Thymus (tissue), 14 donors: ENCODE measurements at places on chromosomes 1 and 21.
A peak's percentile ranks its signal among the peaks of the same experiment; 100 is the strongest.

DNA sequence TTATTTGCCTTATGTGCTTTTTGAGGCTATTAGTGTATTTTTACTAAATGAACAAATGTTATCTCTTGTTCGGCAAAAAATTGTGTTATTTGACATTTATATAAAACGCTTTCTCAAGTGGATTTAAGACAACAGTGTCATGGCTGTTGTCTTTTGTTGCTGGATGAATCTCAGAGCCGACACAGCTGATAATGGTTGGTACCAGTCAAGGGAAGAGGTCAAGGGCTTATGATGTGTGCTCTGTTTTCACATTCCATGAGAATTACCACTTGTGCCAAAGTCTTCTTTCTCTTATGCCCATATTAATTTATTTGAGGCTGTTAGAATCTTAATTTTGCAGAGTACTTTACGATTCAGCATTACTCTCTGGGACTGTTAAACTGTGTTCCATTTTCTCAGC lies 17.9 kb upstream of the CD101 start:
- DNase-seq, result no peak

DNA sequence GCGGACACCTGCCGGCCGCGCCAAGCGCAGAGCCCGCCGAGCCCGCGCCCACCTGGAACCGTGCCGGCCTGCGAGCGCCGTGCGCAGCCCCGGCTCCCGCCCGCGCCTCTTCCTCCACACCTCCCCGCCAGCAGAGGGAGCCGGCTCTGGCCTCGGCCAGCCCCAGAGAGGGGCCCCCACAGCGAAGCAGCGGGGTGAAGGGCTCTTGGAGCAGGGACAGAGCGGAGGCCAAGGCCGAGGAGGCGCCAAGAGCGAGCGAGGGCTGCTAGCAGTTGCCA lies 50.1 kb upstream of the KRTAP19-8 start:
- no peak for DNase-seq

DNA sequence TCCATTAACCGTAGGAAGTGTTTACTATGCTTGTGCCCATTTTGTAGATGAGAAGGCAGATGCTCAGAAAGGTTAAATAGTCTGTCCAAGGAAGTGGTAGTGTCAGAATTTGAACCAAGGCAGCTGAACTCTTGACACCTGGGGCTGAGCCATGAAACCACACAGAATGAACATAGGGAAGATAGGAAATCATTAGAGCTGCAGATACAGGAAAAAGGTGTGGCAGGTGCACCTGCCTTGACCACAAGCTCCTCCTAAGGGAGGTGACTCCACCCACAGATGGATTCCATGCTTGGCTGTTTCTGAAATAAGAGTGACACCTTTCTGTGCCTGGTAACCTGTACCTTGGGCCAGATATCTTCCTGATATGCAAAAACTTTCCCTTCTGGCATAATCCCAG lies 69.9 kb upstream of the IGSF21 start:
- DNase-seq, result no peak

DNA sequence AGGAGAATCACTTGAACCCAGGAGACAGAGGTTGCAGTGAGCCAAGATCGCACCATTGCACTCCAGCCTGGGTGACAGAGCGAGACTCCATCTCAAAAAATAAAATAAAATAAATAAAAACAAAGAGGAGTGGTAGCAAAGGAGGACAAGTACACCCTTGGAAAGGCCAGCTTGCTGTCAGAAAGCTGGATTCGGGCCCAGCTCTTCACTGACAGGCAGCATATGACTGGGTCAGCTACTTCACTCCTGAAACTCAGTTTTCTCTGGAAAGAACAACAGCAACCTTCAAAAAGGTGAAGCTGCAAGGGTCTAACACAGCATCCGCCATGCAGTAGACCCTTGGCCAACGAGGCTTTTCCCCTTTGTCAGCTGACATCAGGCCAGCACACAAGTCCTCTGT lies 156.0 kb upstream of the TIAM1 start:
- DNase-seq, result no peak

- DNase-seq, result no peak
Measured at GRCh38 chr1:184118046-184118445, 66.5 kb downstream of the TSEN15 start.

DNA sequence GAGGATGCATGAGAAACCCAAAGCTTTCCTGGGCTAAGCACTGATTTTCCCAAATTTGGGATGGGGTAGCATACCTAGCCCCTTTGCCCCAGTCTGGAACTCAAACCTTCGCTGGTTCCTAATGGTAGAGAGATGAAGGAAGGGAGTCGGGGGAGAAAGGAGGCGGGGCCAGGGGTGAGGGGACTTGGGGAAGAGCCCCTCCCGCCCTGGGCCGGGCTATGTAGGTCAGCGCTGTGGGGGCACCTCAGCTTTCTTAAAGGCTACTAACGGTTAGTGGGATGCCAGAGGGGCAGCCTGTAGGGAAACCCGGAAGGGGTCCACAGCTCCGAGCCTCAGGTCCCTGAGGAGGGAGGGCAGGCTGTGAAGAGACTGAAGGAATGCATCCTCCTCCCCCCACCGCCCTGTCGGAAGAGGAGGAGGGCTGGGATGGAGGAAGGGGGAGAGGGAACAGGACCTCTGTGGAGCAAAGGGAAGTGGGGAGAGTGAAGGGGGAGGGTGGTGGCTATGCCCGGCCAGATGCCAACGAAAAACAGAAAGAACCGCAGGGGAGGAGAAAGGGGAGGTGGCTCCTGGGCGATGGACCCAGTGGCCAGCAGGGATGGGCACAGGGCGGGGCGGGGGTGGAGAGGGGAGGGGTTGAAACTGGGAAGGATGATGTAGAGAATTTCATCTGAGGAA lies 1.3 kb downstream of the CADM3 start:
- DNase-seq, result no peak

DNA sequence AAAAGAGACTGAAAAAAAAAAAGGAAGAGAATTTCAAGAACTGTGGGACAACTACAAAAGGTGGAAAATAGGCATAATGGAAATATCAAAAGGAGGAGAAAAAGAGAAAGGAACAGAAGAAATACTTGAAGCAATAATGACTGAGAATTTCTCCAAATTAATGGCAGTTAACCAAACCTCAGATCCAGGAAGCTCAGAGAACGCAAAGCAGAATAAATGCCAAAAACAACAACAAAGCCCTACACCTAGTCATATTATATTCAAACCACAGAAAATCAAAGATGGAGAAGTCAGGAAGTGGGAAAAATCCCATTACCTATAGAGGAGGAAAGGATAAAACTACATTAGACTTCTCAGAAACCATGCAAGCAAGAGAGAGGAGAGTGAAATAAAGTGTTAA lies 20.7 kb upstream of the AHCYL1 start:
- no peak for DNase-seq

DNA sequence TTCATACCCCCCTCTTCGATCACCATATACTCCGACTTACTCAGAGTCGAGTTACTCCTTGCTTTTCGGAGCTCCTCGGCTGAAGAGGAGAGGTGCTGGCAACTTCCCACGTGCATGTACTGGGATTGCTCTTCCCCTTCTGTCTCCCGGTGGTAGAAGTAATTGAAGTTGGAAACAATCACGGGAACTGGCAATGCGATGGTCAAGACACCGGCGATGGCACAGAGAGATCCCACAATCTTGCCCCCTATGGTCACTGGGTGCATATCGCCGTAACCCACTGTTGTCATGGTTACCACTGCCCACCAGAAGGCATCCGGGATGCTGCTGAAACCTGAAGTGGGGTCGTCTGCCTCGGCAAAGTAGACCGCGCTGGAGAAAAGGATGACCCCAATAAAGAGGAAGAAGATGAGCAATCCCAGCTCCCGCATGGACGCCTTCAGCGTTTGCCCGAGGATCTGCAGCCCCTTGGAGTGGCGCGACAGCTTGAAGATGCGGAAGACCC lies 1.5 kb downstream of the KCNA3 start:
- DNase-seq, result peak; percentile 26

- DNase-seq, result no peak
Measured at GRCh38 chr1:116377541-116378529, 4.8 kb downstream of the ATP1A1 start.

GRCh38 chr1:169138866-169139670 lies 32.6 kb downstream of the ATP1B1 start:
- no peak for DNase-seq

- DNase-seq, result no peak
Measured at GRCh38 chr1:188594542-188595235, 1765.9 kb downstream of the PLA2G4A start.

DNA sequence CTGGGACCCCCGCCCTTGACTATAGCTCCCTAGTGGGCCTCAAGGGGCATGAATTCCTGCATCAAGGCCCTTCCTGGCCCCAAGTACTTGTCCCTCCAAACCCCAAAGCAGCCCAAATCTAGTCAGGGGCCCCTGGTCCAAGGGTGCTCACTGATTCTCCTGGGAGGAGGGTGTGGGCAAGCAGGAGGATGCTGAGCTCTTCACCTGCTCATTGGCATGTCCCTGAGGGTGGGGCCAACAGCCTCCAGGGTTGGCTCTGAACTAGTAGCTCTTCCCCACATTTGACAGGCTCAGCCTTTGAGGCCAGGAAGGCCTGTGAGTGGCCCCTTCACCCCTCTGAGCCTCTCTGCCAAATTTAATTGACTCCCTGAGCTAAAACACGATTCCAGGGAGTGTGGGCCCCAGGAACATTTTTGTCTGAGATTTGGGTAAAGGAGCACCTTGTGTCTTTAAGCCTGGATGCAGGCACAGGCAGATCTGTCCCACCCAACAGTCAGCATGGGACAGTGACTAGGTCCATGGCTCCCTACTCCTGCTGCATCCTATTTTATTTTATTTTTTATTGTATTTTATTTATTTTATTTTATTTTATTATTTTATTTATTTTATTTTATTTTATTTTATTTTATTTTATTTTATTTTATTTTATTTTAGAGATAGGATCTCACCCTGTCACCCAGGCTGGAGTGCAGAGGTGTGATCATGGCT lies 11.0 kb upstream of the WNT9A start:
- no peak for DNase-seq

DNA sequence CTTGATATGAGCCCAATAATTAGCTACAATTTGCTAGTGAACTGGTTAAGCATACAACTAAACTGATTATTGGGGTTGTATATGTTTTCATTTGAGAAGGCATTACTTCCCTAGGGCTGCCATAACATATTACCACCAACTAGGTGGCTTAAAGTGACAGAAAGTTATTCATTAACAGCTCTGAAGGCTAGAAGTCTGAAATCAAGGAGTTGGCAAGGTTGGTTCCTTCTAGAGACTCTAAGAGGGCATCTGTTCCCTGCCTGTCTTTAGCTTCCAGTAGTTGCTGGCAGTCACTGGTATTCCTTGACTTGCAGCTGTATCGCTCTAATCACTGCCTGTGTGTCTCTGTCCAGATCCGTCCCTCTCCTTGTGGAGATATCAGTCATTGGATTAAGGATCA lies 86.3 kb downstream of the LHX9 start:
- no peak for DNase-seq

- DNase-seq, result no peak
Measured at GRCh38 chr1:172382990-172383389, 37.5 kb upstream of the C1orf105 start.

GRCh38 chr1:184745929-184746638 lies 8.6 kb downstream of the EDEM3 start:
- DNase-seq, result peak; percentile 33

DNA sequence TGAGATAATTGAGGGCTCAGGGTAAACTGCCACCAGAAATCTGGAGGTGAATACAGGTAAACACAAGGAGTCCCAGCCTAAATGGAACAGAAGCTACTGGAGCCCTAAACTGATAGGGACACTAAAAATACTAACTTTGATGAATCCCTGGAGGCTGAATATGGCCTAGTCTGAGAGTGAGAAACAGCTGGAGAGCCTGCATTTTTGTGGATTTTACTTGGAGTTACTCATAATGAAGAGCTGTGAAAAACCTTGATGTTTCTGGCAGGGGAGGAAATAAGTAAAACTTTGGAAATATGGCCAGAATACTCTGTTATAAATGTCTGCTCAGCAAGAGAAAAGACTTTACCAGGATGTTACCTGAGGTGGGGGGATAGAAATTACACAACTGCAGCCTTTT lies 164.4 kb downstream of the LIPI start:
- no peak for DNase-seq

- no peak for DNase-seq
Measured at GRCh38 chr1:52631759-52632331, 1.1 kb upstream of the SHISAL2A start.

DNA sequence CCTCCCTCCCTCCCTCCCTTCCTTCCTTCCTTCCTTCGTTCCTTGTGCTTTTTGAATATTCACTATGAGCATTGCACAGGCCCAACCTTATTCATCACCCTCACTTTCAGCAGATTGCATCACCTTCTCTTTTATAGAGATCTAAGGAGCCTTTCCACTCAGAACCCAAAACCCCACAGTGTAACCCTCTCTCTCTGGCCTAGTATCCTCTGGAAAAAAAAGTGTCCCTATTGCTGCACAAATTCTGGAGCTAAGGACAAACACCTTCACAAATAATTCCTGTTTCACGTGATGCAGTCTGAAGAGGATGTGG lies 25.6 kb downstream of the OR10J5 start:
- no peak for DNase-seq

- no peak for DNase-seq
Measured at GRCh38 chr1:34128186-34128889, 36.7 kb downstream of the CSMD2 start.

DNA sequence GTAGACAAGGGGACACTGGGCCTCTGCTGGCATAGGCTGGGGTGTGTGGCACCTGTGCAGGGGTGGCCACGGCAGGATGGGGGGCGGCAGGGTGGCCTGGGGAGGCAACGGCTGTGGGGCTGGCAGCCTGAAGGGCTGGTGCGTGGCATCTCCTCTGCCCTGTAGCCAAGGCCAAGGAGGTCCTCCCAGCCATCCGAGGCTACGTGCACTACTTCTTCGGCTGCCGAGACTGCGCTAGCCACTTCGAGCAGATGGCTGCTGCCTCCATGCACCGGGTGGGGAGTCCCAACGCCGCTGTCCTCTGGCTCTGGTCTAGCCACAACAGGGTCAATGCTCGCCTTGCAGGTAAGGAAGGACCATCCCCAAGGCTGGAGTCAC lies 36.0 kb upstream of the LHX4 start:
- DNase-seq, result no peak

DNA sequence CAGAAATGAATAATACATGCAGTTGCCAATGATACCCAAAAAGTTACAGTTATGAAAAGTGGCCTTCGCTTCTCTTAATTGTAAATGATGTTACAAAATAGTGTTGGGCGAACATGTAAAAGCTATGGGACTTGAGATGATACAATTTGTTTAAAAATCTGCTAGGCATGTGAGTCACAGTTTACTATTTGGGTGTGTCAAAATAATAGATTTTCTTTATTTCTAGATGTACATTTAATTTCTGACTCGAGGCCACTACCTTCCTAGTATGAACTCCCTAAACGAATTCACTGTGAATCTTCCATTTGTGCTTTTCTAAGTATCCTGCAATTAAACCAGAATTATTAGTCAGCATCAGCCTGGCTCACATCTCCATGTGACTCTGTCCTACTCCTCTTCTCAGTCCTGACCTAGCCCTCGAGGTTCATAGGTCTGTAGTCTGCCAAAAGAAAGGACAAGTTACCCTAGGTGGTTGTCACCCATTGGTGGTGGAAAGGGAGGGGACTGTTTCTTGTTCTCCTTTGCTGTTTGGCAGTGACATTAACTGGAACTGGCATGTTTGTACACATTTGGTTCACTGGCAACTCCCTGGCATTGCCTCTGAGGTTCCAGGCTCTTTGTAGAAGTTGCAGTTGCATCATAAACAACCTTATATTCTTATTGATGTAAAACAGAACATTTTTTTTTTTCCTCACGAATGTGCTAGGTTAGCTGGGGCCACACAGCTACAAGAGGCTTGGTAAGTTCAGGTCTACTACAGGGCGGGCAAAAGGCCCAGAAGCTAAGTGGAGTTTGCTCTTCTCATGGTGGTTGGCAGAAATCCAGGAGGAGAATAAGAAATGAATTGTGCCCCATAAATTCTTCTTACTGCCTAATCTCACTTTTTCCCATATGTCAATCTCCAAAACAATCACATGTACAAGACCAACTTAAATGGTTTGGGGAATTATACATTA lies 746.5 kb upstream of the ADAMTS5 start:
- no peak for DNase-seq
